ENCODE measurements at places on chromosomes 11 and 22.
A peak's percentile ranks its signal among the peaks of the same experiment; 100 is the strongest.

- no peak for DNase-seq
These were observed 428 bp upstream of the FEZ1 start for GRCh38 chr11:125496529-125496857.

GRCh38 chr11:40306938-40307548, 1152.4 kb downstream of the LRRC4C start:
- DNase-seq: no peak

GRCh38 chr22:43546186-43546585, 134.4 kb downstream of the MPPED1 start:
- no peak for DNase-seq

- DNase-seq: no peak
These were observed 78.3 kb upstream of the AKIP1 start for GRCh38 chr11:8832571-8833260.

GRCh38 chr11:91230647-91231046, 994.0 kb upstream of the FAT3 start:
- no peak for DNase-seq

DNA sequence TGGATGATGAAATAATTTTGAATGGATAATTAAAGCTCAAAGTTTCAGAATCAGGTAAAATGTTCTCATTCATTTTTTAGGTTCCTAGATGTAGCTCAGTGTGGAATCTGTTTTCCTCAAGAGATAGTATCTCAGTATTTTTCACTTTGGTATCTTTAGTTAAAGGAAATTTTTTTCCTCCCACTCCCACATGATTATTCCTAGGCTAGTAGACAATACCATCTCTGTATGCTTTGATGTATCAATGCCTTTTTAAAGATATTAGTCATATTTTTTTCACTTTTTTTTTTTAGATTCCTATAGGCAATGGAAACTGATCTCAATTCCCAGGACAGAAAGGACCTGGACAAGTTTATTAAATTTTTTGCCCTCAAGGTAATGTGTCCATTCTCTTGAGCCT, 26.6 kb downstream of the ATG13 start:
- no peak for DNase-seq

DNA sequence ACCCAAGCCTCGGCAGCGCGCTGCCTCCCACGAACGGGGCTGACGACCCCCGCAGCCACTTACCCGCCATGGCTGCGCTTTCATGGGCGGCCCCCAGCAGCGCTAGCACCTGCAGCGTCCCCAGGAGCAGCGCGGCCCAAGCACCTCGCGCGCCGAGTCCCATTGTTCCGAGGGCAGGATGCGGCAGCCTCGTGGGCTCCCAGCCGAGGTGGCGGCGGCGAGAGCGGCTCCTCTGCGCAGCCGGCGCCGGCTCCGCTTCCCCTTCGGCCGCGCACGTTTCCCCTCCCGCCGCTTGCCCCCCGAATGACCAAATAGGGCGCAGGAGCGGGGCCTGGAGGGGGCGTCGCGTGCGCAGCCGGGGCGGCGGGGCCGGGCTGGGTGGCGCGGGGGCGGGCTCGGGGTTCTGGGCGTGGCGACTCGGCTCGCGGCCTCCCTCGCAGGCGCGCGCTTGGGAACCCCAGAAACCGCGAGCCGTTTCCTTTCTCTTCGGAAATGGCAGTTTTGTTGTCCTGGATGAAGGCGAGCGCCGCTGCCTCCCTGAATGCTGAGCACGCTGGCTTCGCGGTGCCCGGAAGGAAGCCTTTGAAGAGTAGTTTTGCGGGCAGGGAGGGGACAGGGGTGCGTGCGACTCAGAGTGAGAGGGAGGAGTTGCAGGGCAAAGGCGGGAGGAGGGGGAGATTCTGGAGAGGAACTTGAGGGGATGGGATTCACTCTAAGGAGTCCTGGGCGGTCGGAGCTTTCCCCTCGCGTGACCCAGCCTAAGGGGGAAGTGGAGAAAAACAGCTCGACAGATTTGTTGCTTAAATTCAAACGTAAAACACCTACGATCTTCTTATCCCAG, at the start of gene TMEM123:
Gene TMEM123, minus strand, starts transcription at position 305 of the 841 bp plus-strand sequence. Its CDS starts 142 bp downstream, at position 163.
- peak; percentile 86 for DNase-seq

DNA sequence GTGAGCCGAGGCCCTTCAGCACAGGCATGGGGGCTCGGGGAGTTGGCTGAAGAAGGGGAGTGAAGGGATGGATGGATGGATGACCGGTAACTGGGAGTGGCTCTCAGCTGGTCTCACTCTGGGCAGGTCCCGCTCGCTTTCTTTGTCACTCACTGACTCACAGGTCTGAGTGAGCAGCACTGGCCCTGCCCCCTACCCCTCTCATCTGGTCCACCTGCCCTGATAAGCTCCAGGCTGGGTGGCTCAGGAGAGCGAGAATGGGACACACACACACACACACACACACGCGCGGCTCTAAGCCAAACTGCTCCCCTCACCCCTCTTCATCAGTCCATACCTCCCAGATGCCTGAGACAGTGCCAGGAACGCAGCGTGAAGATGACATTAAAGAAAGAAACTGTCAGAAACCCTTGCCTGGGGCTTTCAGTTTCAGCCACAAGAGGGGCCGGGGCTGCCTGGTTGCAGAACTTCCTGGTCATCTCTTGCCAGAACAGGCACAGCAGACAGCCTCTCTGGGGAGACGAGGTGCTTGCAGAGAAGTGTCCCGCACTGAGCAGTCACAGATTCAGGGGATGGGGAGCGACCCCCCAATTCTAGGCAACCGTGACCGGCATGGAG, 16.5 kb upstream of the SHISAL1 start:
- no peak for DNase-seq

Data from effector memory CD4-positive, alpha-beta T cell (primary cell).